ENCODE measurements at places on chromosomes 4 and X.

GRCh38 chr4:17662694-17663093 lies 48.3 kb downstream of the MED28 start:
- DNase-seq: peak; percentile 63

DNA sequence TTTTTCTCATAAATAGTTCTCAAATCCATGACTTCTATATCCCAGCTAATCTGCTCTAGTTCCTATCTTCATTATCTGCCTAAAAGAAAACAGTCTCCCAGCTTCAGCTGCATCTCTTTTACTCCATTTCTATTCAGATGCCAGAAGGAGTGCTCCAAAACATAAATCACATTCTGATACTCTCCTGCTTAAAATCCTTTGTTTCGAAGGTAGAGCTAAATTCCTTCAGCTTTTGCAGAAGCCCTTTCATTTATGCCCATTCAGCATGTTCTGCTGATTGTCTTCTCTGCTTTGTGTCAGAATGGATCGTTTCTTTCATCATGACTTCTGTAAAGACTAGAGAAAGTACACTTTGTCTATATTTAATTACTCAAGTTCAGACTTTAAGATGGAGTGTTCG lies 440.1 kb upstream of the SMIM31 start:
- no peak for DNase-seq

GRCh38 chrX:15435836-15436619 lies 51.8 kb upstream of the VEGFD start:
- DNase-seq: peak; percentile 90

- no peak for DNase-seq
Measured at GRCh38 chr4:146674829-146675570, 36.3 kb downstream of the POU4F2 start.

- DNase-seq: no peak
Measured at GRCh38 chr4:152431291-152431690, 104.6 kb downstream of the FBXW7 start.

DNA sequence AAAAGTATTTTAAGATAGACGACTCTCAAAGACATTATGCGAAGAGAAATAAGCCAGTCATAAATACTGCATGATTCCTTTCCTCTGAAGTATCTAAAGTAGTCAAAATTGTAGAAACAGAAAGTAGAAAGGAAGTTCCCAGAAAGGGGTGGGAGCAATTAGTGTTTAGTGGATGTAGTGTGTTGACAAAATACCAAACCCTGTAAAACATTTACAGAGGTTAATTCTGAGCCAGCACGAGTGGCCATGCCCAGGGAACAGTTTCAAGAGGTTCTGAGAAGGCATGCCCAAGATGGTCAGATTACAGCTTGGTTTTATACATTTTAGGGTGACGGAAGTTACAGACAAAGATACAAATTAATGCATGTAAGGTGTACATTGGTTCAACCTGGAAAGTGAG lies 34.4 kb upstream of the SLC25A4 start:
- DNase-seq: no peak

GRCh38 chr4:1463088-1463926 lies 57.1 kb upstream of the NKX1-1 start:
- DNase-seq: peak; percentile 32
